ENCODE measurements at places on chromosomes 2 and 18. TPM values are rescaled to one million over a fixed set of nuclear protein-coding genes. Genes with fewer than 3 reads are reported as not detected.

STPG4 gene
- total RNA-seq: under 0.01 TPM

MFSD2B gene
- total RNA-seq: under 0.01 TPM

ARID5A gene
- total RNA-seq: 9.6 TPM

CHST10 gene
- total RNA-seq: 8.6 TPM

CRYGD gene
- not detected for total RNA-seq
